ENCODE measurements at places on chromosomes 11 and 22. TPM values are rescaled to one million over a fixed set of nuclear protein-coding genes. Genes with fewer than 3 reads are reported as not detected.

Gene SAA1
- not detected for total RNA-seq

Gene KCNK4
- not detected for total RNA-seq

Gene TBX1
- total RNA-seq = 0.46 TPM

Gene MAJIN
- not detected for total RNA-seq

Gene TIGD3
- 0.64 TPM for total RNA-seq

Gene TIMP3
- 689 TPM for total RNA-seq

Gene MB
- 0.64 TPM for total RNA-seq

Gene ELF5
- 1.1 TPM for total RNA-seq

Gene LRP4
- total RNA-seq = 17.0 TPM

Gene B3GAT1
- total RNA-seq = 3.6 TPM

Gene C11orf21
- total RNA-seq = 17.3 TPM

Gene APOL5
- total RNA-seq = not detected

Gene SYCE3
- total RNA-seq = not detected

Measured in spleen (tissue), 13 donors.